ENCODE measurements at places on chromosomes 3 and 15.
A peak's percentile ranks its signal among the peaks of the same experiment; 100 is the strongest.

DNA sequence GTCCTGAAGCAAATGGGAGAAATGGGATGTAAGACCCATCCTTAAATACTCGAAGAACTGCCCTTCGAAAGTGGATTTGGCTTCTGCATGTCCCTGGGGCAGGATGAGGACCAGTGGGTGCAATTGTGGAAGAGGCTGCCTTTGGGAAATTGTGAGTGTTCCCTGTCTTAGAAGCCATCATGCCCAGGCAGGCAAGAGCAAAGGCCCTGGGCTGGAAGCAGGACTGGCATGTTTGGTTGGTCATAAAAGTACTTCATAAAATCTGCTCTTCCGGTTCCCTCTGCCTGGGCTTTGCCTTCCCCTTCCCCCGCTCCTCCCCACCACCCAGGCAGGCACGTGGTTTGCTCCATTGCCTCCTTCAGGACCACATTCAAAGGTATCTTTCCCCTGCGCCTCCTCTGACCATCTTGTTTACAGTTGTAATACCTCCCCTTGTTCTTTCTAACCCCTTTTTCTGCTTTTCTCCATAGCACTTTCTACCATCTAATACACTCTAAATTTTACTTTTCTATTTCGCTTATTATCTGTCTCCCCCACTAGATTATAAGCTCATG lies 8.3 kb downstream of the MINAR1 start:
- peak; percentile 53 for DNase-seq

DNA sequence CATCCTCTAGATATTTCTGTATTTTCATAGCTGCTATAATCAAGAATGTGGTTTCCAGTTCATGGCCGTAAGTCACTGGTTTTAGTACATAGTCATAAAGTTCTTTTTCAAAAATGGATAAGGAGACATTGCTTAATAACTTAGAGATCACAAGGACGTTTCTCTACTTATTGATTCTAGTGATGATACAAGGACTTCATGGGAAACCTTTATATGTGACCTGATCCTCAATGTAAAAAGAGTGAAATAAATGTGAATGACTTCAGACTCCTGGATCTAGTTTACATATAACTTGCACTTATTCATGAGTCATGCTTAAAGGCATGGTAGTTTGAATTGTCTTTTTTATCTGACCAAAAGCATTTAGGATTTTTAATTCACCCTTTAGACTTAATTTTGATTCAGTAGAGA lies 35.2 kb downstream of the TSC22D2 start:
- no peak for DNase-seq

GRCh38 chr15:67202991-67203390 lies 51.5 kb downstream of the AAGAB start:
- no peak for DNase-seq

- peak; percentile 39 for DNase-seq
Measured at GRCh38 chr15:74352393-74352910, 15.0 kb downstream of the CYP11A1 start.

DNA sequence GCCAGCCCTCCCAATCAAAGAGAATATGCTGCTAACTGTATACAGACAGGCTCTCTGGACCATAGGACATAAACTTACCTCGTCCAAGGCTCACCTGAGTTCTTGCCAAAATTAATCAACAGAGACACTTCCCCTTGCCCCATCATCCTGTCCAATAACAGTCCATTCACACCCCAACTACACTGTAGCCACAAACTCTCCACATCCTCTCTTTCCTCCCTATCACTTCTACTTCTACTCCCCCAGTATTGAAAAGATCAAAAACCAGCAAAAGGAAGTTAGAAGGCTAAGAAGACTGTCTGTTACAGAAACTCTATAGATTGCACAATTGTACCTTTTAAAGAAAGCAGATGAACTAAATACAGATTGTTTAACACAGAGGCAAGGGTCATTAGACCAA lies 133.5 kb upstream of the STT3B start:
- no peak for DNase-seq

GRCh38 chr3:184259878-184260723 lies 1.3 kb downstream of the CAMK2N2 start:
- DNase-seq: peak; percentile 69

GRCh38 chr3:48518638-48519276 lies 14.8 kb upstream of the SHISA5 start:
- DNase-seq: no peak

DNA sequence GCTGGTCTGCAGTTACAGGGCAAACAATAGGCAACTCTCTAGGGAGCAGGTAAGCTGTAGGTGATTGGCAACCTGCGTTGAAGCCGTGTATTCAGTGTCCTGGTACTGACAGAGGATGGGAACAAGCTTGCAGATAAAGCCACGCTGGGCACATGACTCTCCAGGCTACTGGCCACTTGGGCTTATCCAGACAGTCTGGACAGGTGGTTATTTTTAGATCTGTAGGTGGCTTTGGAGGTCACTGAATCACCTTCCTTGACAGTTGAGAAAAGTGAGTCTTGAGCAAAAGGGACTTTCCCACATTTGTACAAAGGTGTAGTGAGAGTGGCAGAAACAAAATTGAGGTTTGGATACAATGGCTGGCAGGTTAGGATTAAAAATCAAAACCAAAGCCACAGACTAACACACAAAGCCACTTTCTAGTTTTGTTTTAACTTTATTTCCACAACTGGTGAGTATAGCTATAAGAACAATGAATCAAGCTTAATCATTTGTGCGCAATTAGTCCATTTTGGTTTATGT lies 22.3 kb upstream of the IL1RAP start:
- no peak for DNase-seq

- DNase-seq: peak; percentile 49
Measured at GRCh38 chr3:147411815-147412241, 2.7 kb downstream of the ZIC1 start.

GRCh38 chr3:11642431-11643191 lies 1.1 kb downstream of the VGLL4 start:
- DNase-seq: peak; percentile 68

GRCh38 chr3:88574146-88574545 lies 424.4 kb downstream of the C3orf38 start:
- no peak for DNase-seq

GRCh38 chr15:47885920-47886319 lies 168.6 kb downstream of the SEMA6D start:
- DNase-seq: peak; percentile 27

- DNase-seq: no peak
Measured at GRCh38 chr3:138511945-138512344, 77.5 kb downstream of the ESYT3 start.

DNA sequence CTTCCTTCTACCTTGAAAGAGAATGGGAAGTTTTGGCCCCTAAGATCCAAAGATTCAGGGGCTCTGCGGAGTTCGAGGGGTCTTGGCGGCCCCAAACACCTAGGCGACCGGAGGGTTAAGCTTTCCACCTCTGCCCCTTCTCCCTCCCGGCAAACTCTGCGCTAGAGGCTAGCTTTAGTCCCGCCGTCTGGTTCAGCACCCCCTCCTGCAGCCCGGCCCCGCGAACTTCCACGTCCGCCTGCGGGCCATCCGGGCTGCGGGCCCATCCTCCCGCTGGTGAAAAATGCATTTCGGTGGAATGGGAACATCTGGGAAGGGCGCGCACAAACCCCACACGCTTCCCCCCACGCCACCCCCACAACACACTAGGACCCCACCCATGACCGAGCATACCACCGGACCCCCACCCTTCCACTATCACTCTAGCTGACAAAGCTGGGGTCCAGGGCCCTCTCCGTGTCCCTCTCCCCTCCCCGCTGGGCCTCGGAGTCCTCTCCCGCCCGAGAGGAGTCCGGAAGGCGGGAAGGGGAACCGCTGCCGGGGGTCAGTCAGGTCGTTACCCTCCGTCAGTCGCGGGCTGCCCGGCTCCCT lies 1.0 kb downstream of the SHOX2 start:
- peak; percentile 57 for DNase-seq

DNA sequence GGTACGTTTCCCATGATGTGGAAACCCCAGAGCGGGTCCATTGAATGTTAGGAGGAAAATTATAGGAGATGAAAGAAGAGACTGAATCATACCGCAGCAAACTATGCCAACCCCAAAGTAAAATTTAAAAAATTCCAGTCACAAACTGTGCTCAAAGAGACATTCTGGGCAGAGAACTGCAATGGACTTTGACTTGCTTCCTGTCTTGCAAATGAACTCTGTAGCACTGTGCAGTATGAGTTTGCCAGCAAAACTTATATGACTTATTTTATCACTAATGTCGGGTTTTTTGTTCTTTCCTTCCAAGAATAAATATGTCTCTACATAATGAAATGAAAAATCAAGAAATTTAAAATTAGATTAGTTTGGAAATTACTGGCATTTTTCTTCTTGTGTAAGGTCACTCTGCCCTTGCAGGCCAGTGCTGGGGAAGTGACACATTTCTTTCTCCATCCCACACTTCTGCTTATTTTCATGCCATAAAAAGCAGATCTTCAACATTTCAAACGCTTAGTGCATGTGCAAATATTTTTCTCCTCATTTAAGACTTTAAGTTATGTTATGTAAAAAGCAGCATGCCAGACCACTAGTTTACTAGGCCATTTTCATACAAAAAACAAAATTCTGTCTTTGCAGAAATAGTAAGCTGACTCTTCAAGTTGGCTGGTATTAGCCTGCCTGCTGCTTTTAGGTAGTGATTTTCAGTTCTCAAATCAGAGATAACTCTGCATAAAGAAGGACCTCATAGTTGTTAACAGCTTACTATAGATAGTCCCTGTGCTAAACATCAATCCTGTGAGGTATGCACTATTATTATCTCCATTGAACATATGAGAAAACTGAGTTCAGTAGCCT lies 32.2 kb upstream of the SSR3 start:
- DNase-seq: no peak

DNA sequence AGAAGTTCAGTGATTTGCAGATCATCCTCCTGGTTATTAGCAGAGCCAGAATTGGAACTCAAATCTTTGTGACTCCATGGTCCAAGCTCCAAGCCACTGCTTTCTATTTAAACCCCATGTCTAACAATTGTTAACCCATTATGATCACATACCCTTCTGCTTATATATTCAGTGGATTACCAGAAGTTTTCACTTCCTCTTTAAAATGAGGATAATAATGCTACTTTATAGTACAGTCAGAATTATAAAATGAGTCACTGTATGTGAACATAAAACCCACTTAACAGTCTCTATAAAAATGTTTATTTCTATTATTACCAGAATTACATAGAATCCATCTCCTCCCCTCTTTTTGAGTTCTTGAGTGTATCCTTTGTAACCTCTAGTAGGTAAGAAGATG lies 550.7 kb upstream of the DPPA4 start:
- no peak for DNase-seq

- DNase-seq: no peak
Measured at GRCh38 chr3:178099862-178100261, 436.4 kb upstream of the KCNMB2 start.

GRCh38 chr3:190728574-190729246 lies 133.8 kb downstream of the GMNC start:
- no peak for DNase-seq

GRCh38 chr3:192830291-192831110 lies 87.2 kb downstream of the MB21D2 start:
- no peak for DNase-seq

GRCh38 chr3:9100513-9100894 lies 137.2 kb upstream of the RAD18 start:
- no peak for DNase-seq

GRCh38 chr3:27681249-27681748 lies 40.8 kb downstream of the EOMES start:
- DNase-seq: peak; percentile 91

- no peak for DNase-seq
Measured at GRCh38 chr3:61637088-61638051, 76.0 kb downstream of the PTPRG start.

DNA sequence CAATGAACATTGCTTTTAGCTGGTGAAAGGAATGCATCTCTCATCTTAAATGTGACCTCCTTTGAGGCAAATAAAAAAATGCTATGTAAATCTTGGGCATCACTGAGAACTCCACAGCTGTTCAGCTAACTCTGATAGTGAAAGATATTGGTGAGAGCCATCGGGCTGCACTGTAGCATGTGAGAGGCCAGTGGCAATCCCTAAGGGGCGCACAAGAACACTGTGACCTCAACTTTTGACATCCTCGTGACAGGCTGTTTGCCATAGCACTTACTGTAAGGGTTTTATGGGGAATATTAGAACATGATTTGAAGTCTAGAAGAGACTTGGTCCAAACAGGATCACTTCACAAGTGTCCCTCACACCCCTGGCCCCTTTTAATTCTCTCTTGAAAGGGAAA lies 697.9 kb downstream of the MCTP2 start:
- DNase-seq: no peak

DNA sequence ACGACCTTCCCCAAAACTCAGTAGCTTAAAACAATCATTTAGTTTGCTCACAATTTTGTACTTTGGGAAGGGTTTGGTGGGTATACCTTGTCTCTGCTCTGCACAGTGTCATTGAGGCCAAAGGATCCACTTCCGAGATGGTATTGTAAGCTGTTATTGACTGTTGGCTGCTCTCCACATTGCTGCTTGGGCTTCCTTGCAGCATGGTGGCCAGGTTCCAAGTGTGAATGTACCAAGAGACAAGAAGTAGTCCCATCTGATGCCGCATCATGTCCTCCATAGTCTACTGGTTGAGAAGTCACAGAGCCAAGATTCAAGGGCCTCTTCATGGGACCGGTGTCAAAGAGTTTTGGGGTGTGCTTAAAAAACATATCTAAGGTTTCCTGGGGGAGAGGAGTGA lies 268.5 kb downstream of the PLCL2 start:
- no peak for DNase-seq

- DNase-seq: no peak
Measured at GRCh38 chr3:148873977-148874376, 8.9 kb downstream of the CPA3 start.

GRCh38 chr3:108931035-108931434 lies 22.6 kb downstream of the GUCA1C start:
- DNase-seq: no peak

- DNase-seq: no peak
Measured at GRCh38 chr3:68535782-68536181, 396.6 kb downstream of the TAFA4 start.

GRCh38 chr15:42100021-42100800 lies 5.8 kb upstream of the PLA2G4D start:
- DNase-seq: no peak

DNA sequence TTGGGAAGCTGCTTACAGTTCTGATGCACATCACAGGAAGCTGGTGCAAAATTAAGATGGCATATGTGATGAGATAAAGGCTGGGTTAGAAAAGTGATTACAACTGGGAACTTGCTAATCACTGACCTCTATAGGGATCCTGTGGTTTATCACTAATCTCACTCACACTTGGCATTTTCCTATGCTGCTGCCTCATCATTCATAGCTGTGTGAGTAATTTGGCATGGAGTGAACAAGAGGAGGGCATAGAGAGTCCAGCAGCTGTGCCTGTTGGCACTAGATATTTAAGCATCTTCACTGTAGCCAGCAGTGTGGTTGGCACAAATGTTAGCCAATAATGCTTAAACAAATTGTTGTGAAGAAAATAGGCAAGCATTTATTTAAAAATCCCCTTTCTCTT lies 217.7 kb upstream of the CGNL1 start:
- DNase-seq: no peak

DNA sequence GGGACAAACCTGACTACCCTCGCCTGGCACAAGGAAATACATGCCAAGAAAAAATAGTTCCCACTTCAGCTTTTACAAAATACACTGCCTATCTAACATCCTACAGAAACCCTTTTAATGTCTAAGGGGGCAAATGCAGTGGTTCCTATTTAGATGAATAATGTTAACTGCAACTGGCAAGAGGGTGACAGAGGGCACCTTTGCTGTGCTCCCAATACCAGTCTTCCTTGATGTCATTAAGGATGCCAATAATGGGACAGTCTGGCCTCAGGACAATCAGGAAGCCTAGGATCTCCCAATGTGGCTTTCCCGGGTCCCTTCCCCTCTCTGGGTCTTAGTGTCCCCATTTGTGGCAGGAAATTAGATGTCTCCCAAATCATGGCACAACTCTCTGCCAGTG lies 13.9 kb downstream of the CSRNP1 start:
- no peak for DNase-seq

GRCh38 chr15:54250326-54250725 lies 272.1 kb downstream of the UNC13C start:
- DNase-seq: no peak
